Activated T-cell treated with anti-CD3 and anti-CD28 coated beads, Interleukin-2, amount 50 U/mL, for 48 hours (primary cell): ENCODE measurements at places on chromosomes 2 and 18.

- DNase-seq = no peak
Measured at GRCh38 chr2:72803626-72804320, 22.1 kb downstream of the EXOC6B start.

DNA sequence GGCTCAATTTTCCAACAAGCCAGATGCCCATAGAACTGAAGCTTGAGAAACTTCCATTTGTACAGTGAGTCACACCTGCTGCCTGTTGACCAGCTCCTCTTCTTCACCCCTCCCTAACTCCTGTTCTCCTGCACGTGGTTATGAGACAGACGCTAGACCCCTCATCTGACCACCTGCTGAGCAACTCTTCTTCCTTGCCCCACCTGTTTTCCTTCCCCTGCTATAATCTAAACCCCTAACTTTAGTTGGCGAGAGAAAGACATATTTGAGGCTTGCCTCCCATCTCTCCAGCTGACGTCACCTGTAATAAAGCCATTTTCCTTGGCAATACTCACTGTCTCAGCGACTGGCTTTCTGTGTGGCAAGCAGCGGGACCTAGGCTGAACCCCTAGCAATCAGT is 22.3 kb upstream of the ITM2C start:
- DNase-seq = no peak

DNA sequence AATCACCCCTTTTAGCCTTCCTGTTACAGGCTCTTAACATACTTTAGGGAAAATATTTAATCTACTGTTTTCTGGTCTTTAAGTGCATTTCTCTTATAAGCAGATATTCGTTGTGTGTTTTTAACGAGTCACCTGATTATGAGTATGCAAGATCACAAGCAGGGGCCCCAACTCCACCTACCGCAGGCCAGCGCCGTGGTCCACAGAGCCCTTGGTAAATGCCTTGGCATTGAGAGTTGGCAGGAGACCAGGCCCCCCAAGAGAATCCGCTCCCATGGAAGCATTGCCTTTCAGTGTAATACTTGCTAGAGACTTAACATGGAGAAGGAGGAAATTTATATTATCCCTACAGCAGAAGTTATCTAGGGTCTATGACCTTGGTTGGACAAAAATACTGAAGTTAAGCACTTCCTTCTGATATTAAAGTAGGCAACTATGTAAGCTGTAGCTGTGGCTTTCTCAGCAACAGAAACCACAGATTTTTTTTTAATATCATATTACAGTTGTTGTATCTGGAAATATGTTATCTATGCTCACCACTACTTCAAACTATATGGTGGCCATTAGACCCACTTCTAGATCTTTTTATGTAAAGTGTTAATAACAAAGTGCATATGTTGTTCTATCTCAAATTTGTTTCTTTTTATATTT is 241.8 kb upstream of the MGAT5 start:
- DNase-seq = no peak

- no peak for DNase-seq
Measured at GRCh38 chr2:3505771-3506170, 13.6 kb downstream of the ADI1 start.

- peak; percentile 51 for DNase-seq
Measured at GRCh38 chr2:240759459-240759858, 60.6 kb downstream of the KIF1A start.

GRCh38 chr2:97993926-97994325 is 1.8 kb downstream of the TMEM131 start:
- no peak for DNase-seq

- no peak for DNase-seq
Measured at GRCh38 chr2:171308280-171309054, 125.3 kb downstream of the METTL8 start.
